ENCODE measurements at places on chromosomes 7 and 10. TPM values are rescaled to one million over a fixed set of nuclear protein-coding genes. Genes with fewer than 3 reads are reported as not detected.

Gene AKR1C4
- polyA plus RNA-seq = 0.10 TPM

Gene HTRA1
- polyA plus RNA-seq = 156 TPM

Gene ARHGAP22
- 1.8 TPM for polyA plus RNA-seq

Gene TMEM229A
- polyA plus RNA-seq = 0.10 TPM

Gene TMEM270
- polyA plus RNA-seq = not detected

Gene NACAD
- polyA plus RNA-seq = 10.8 TPM

Gene REEP3
- 26.5 TPM for polyA plus RNA-seq

Gene SPDYE16
- polyA plus RNA-seq = 1.7 TPM

Gene HOXA10
- 148 TPM for polyA plus RNA-seq

Gene IQCE
- 22.3 TPM for polyA plus RNA-seq

Gene WDFY4
- 1.1 TPM for polyA plus RNA-seq

Gene PKD2L1
- polyA plus RNA-seq = 0.11 TPM

Gene MYH16
- polyA plus RNA-seq = 0.06 TPM

Gene DYNC1I1
- 0.43 TPM for polyA plus RNA-seq

Gene DENND11
- 36.3 TPM for polyA plus RNA-seq

Gene RTKN2
- polyA plus RNA-seq = 12.1 TPM

Gene SLC13A1
- polyA plus RNA-seq = 25.5 TPM

Gene NPFFR1
- 0.12 TPM for polyA plus RNA-seq

Gene SPAG6
- 1.1 TPM for polyA plus RNA-seq

Gene CALML5
- not detected for polyA plus RNA-seq

Gene NANOS1
- polyA plus RNA-seq = 2.5 TPM

Gene SYPL1
- polyA plus RNA-seq = 114 TPM

Gene SGPL1
- 74.2 TPM for polyA plus RNA-seq

Gene NDUFB2
- polyA plus RNA-seq = 199 TPM

Gene SLC18A2
- 1.4 TPM for polyA plus RNA-seq

Gene CCDC3
- polyA plus RNA-seq = 16.1 TPM

Gene ERVW-1
- 3.0 TPM for polyA plus RNA-seq

Gene RGS10
- polyA plus RNA-seq = 36.7 TPM

Gene KCP
- polyA plus RNA-seq = 34.5 TPM

Gene TMEM236
- polyA plus RNA-seq = 0.43 TPM

Gene RPEL1
- not detected for polyA plus RNA-seq

Gene GOT1
- 86.6 TPM for polyA plus RNA-seq

Gene COL28A1
- polyA plus RNA-seq = 10.4 TPM

Gene CFAP46
- polyA plus RNA-seq = 11.3 TPM

Gene KIF11
- polyA plus RNA-seq = 26.6 TPM

Gene SEMA3A
- 13.5 TPM for polyA plus RNA-seq

Gene SMO
- 115 TPM for polyA plus RNA-seq

Gene IQUB
- polyA plus RNA-seq = 6.3 TPM

Gene LBX1
- not detected for polyA plus RNA-seq

Gene NOM1
- polyA plus RNA-seq = 27.3 TPM

Gene LGI1
- 5.1 TPM for polyA plus RNA-seq

All from renal pelvis (tissue), 12 donors.